ENCODE measurements at places on chromosomes 7 and 10.

DNA sequence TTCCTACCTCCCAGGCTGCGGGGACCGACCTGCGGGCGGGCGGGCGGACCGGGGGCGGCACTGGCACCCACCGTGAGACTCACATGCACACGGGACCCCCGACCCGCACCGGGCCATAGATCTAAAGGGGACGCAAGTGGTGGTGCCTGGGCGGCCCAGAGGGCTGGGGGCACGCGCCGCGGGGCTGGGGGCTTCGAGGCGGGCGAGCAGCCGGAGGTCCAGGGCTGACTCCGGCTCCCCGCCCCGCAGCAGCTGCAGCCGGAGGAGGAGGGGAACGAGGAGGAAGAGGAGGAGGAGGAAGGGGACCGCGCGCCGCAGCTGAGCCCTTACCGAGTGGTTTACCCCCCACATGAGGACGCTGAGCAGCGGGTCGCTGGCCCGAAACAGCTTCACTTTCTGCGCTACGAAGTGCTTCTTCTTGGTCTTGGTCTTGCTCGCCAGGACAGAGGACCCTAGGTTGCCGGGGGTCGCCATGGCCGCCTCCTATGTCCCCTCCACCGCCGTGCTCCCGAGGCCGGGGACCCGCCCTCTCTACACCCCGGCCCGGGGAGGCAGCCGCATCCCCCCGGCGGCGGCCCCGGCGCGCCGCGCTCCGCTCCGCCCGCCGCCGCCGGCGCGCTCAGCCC, 412 bp downstream of the PIP4K2A start:
- peak; percentile 22 for DNase-seq

DNA sequence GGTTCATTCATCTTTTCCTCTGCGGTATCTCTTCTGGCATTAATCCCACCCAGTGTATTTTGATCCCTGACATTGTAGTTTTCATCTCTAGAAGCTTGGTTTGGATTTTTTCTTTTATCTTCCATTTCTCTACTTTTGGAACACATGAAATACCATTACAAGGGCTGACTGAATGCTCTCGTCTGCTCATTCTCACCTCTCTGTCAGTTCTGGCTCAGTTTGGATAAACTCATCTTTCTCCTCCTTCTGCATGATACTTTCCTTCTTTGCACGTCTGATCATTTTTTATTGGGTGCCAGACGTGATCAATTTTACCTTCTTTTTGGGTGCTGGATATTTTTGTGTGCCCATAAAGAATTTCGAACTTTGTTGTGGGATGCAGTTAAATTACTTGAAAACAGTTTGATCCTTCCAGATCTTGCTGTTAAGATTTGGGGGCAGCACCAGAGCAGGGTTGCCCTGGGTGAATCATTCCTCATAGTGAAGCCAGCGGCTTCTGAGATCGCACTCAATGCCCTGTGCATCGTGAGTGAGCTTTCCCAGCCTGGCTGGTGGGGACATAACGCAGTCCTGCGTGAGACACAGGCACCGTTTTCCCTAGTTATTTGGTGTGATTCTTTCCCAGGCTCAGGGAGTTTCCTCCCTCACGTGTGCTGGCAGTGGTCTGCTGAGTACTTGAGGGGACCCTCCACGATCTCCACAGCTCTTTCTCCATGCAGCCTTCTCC, 53.8 kb downstream of the LHPP start:
- no peak for DNase-seq

- DNase-seq = no peak
Measured at GRCh38 chr10:2476812-2477553, 590.4 kb upstream of the PFKP start.

- DNase-seq = no peak
Measured at GRCh38 chr10:83965473-83965872, 173.8 kb upstream of the GHITM start.

DNA sequence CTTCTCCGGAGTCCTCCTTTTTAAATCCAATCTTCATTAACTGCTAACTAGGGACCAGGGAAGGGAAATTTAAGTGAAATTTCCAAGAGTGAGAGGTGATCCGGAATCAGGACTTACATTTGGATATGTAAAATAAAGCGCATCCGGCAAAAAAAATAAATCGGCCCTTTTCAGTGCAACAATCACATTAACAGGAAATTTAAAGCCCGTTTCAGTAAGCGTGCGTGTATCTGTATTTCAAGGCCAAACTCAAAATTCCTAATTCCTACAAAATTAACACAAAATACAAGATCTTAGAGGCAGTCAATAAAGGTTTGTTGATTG, 771 bp downstream of the DNAJC9 start:
- DNase-seq = no peak

GRCh38 chr10:91271886-91272285, 51.4 kb downstream of the PCGF5 start:
- DNase-seq = peak; percentile 84
